T-helper 1 cell (primary cell): ENCODE measurements at places on chromosomes 16 and 17.

- no peak for DNase-seq
These were observed 2.0 kb upstream of the ABR start for GRCh38 chr17:1181753-1182137.

- no peak for DNase-seq
These were observed 261.0 kb downstream of the SOX9 start for GRCh38 chr17:72381597-72382397.

DNA sequence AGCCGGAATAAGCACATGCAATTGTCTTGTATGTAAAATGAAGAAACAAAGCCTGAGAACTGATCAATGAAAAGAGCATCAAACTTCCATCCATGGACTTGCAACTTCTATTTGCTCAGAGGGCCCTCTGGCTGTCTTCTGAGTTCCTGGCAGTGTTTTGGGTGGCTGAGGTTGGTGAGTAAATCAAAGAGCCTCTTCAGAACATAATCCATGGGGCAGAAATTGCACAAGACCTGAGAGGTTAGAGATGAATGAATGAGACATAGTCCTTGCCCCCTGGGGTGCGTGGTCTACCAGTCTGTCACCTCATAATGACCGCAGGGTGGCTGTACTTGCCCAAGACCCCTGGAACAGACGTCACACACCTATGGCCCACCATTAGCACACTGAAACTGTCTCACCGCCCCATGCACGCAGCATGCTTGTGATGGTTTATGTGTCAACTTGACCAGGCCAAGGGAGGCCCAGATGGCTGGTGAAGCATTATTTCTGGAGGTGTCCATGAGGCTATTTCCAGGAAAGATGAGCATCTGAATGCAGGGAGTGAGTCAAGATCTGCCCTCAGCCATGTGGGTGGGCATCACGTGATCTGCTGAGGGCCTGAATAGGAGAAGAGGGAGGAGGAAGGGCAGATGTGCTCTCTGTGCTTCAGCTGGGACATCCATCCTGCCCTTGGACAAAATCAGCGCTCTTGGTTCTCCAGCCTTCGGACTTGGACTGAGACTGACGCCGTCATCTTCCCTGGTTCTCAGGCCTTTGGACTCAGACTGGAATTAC is 8.3 kb downstream of the PIK3R6 start:
- DNase-seq = peak; percentile 36

GRCh38 chr16:85600530-85601271 is 12.4 kb upstream of the GSE1 start:
- no peak for DNase-seq

DNA sequence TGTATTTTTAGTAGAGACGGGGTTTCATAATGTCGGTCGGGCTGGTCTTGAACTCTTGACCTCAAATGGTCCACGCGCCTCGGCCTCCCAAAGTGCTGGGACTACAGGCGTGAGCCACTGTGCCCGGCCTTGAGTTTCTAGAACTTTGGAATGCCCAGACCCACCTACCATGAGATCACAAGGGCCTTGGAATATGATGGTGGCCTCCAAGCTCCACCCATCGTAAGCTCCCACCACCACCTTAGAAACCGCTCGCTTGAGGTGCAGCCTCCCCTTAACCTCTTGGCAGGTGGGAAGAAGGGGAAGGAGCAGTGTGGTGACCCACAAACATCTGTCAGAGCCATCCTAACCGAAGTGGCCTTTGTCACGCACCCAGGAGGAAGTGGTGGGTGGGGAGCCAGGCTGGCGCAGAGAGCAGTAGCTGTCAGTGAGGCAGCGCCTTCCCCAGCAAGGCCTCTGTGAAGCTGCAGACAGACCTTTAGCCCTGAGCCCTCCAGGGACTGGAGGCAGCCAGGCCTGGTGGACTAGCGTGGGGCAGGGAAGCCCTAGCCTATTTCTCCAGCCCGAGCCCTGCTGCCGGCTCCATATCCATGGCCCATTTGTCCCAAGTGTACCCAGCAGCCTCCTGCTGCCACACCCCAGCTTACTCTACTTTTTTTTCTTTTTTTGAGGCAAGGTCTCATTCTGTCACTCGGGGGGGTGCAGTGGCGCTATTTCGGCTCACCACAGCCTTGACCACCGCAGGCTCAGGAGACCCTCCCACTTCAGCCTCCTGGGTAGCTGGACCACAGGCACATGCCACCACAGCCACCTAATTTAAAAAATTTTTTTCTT is 13.1 kb upstream of the SEPHS2 start:
- peak; percentile 52 for DNase-seq

- no peak for DNase-seq
These were observed 56.8 kb downstream of the HLF start for GRCh38 chr17:55321427-55322060.

DNA sequence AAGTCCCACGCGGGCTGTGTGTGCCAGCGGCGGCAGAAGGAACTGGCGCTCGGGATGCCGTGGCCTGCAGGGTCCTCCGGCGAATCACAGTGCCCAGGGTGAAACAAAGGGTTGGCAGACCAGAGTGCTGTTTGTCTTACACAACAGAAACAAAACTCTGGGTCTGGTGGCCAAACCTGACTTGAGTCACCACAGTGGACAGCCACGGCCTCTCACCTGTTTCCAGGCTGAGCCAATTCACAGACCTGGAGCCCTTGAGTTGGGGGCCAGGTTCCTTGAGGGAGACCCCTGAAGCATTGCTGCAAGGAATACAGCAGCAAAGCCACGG is 2.1 kb upstream of the CHMP6 start:
- no peak for DNase-seq

- DNase-seq = no peak
These were observed 824 bp downstream of the SOX8 start for GRCh38 chr16:982145-983043.

DNA sequence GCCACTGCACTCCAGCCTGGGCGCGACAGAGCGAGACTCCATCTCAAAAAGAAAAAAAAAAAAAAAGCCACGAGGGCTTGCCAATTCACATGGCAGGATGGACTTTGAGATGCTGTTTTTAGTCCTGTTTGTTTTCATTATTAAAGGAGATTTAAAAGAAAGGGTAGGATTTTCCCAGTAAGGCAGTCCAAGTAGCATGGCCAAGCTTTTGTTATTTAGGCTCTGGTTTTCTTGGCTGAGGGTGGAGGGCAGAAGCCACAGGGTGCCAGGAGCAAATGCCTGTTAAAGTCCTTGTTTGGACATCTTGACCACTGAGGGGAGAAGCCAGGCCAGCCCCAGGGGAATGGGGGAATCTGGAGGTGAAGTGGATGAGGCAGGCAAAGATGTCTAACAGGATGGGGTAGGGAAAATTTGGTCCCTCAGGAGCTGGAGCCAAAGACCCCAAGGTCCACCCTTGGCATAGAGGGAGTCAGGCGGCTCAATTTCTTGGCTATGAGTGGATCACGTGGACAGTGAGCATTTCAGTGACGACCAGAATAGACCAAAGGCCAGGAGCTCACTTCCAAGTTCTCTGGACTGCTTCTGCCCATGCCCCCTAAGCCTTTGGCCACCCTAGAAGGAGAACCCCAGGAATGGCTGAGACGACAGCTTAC is 20.8 kb upstream of the PLLP start:
- DNase-seq = no peak

GRCh38 chr17:29243792-29244191 is 2.9 kb upstream of the CRYBA1 start:
- DNase-seq = no peak

- DNase-seq = no peak
These were observed 1.1 kb downstream of the KANSL1 start for GRCh38 chr17:46192189-46192438.

GRCh38 chr16:80580109-80580832 is 39.5 kb downstream of the DYNLRB2 start:
- DNase-seq = peak; percentile 31

DNA sequence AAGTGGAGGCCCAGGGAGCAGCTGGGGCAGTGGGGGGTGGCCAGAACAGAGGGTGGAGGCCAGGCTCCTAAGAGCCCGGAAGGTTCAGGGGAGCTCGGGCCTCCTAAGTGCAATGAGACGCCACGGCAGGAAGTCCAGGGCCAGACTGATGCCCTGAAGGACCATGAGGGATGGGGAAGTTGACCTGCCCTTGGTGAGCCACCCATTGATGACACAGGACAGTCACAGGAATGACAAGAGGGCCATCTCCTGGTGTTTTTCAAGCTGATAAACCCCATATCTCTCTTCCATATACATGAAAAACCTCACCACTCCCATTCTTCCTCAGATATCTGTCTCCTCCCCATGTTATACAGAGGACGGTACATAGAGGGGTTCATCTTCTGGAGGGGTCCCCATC is 5.8 kb upstream of the MRPL58 start:
- no peak for DNase-seq

DNA sequence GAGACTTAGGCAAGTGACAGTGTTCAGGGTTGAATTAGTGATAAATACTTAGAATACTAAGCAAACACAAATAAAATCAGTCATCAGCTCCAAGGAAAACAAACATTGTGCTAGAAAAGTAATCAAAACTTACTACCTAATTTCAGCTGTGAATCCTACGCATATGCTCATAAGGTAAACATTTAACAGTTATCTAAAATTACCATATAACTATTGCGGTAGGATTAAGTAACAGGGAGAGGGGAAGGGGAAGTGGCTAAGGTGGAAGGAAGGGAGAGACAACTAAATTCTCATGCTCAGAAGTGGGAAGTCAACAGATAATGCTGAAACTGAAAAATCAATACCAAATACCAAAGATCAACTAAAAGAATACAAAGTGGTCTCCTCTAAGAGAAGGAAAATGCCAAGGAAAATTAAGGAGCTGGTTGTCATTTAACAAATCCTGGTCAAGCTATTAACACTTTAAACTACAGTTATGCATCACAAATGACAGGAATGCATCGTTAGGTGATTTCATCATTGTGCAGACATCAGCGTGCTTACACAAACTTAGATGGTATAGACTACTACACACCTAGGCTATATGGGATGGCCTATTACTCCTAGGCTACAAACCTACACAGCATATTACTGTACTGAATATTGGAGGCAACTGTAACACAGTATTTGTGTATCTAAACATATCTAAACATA is 20.0 kb downstream of the USP32 start:
- DNase-seq = no peak

DNA sequence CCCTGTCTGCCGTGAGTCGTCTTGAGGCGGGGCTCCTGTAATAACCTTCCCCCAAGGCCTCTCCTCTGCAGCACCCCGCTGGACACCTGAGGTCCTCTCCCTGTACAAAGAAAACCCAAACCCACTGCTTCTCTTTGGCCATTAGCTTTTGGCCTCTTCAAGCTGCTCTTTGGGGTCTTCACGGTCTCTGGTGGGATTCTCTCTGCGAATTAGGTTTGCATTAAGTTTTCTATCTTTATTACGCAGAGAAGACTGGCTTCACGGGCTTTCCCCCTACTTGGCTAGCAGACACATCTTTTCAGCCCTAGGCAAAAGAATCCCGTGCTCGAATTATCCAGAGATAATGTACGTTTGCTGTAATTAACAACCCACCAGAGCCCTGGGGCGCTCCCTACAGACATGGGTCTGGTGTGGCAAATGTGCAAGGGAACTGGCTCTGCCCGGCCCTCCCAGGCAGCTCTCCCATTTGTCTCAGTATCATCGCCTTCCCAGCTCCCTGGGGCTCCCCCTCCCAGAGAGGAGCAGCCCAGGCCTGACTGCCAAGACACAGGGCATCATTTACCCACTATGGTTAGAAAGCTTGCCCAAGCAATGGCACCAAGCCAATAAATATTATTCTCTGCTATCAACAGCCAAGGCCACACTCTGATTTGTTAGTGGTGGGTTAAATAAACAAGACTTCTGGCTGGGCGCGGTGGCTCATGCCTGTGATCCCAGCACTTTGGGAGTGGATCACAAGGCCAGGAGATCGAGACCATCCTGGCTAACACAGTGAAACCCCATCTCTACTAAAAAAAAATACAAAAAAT is 24.7 kb upstream of the KLHDC4 start:
- no peak for DNase-seq

GRCh38 chr17:51475730-51476129 is 215.4 kb downstream of the UTP18 start:
- DNase-seq = no peak

- DNase-seq = no peak
These were observed 309.0 kb upstream of the PMFBP1 start for GRCh38 chr16:72480911-72481310.

GRCh38 chr16:23141033-23141432 is 8.2 kb downstream of the USP31 start:
- no peak for DNase-seq

- DNase-seq = no peak
These were observed 2.6 kb upstream of the HOXB8 start for GRCh38 chr17:48617471-48618255.

- DNase-seq = no peak
These were observed 4.8 kb upstream of the PPP1R9B start for GRCh38 chr17:50155115-50155819.

DNA sequence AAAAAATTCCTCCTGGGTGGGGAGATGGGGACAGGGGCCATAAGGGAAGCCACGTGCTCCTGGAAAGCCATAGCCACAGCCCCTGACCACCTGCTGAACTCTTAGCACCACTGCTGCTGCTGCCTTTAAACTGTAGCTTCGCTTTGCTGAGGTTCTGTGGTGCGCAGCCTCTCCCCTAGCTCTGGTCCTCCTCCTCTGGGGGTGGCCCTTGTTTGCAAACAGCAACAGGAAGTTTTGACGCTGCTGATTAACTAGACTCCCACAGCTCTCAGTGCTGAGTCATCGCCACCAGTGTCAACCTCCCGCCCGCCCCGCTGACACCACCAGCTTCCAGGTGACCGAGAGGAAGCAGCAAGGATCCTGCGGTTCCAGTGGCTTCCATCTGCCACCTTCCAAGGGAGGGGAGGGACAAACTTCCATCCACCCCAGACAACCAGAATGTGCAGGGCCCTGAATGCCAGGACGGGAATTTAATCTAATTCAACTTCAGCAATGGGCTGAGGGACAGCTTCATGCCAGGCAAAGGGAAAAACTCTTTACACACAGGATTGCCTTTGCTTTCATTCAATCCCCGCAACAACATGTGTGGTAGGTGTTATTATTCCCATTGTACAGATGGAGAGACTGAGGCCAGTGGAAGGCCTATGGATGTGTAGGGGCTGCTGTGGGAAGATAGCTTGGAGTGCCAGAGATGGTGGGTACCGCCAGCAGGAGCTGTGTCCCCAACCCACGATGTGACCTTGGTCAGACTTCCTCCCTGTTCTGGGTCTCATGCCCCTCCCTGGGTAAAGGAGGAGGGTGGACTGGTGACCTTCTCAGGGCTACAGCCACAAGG is 8.1 kb upstream of the KIFC3 start:
- peak; percentile 58 for DNase-seq

GRCh38 chr17:40068129-40068581 is 5.4 kb downstream of the THRA start:
- DNase-seq = no peak

GRCh38 chr16:17343728-17344127 is 127.0 kb downstream of the XYLT1 start:
- no peak for DNase-seq

DNA sequence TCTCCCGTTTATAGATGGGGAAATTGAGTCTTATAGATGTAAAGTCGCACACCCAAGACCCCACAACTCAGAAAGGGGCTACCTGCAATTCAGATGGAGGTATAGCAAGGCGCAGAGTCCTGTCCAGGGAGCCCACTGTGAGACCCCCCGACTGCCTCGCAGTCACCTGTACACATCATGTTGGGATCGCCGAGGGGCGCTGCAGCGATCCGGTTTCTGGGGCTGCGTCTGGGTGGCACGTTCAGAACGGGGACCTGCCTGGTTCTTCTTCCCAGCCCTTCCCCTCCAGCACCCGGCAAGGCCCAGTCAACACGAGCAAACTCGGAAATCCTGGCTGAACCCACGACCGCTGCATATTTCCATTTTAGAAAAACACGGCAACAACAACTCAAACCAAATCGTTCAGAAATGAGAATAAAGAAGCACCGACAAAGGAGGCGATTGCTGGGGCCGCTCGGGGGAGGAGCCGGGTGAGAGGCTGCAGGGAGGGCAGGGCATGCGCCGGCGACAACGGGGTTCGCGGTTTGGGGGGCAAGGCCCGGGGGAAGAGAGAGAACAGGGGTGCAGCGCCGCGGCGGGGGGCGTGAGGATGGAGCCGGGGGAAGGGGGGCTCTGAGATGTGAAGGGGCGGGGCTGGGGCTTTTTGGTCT is 643 bp downstream of the HSDL1 start:
- DNase-seq = peak; percentile 23
